Activated T-helper 1 cell treated with anti-CD3 and anti-CD28 coated beads, Interleukin-12 subunit alpha, Interleukin-12 subunit beta, Interleukin-2, Interleukin-4 antibody, amounts not matched to agents 30 ng/mL and 10 ng/mL and 1 ng/mL, durations not matched to agents 14 hours and 24 hours and 36 hours (primary cell): ENCODE measurements at places on chromosomes 12 and 14. TPM values are rescaled to one million over a fixed set of nuclear protein-coding genes. Genes with fewer than 3 reads are reported as not detected.
A peak's percentile ranks its signal among the peaks of the same experiment; 100 is the strongest.

DNA sequence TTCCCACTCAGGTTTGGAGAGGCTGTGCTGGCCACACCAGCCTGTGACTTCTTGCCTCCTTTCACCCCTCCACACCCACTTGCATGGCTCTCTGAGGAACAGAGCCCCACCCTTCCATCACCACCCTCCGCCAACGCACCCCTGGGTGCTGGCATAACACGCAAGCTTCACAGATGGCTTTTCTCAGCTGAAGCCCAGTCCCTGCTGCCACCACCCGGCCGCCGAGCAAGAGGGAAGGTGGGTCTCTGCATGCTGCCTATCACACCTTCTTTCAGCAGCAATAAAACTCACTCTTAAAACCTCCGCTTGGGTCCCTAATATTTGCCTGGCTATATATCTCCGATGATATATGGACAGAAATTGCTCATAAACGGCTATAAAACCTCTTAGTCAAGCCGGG lies 41.6 kb downstream of the SMUG1 start:
- no peak for DNase-seq
- peaks cover 29% of the 10 kb centered on the region for H3K27me3 ChIP-seq
- no peaks in the 10 kb centered on the region for H3K36me3 ChIP-seq
- no peak overlapping the region for H3K27ac ChIP-seq
- H3K4me1 ChIP-seq = no peaks in the 10 kb centered on the region

DTX1 gene
- total RNA-seq = 0.29 TPM in 2 replicates

RNF212B gene
- total RNA-seq = not detected in 2 replicates

LPAR5 gene
- 2.8 and 3.1 TPM in 2 replicates for total RNA-seq

- no peak overlapping the region for H3K27ac ChIP-seq
- no peak overlapping the region for H3K4me3 ChIP-seq
- no peaks in the 10 kb centered on the region for H3K36me3 ChIP-seq
- peaks cover 11% of the 10 kb centered on the region for H3K27me3 ChIP-seq
- no peaks in the 10 kb centered on the region for H3K4me1 ChIP-seq
- no peak for DNase-seq
Observed at GRCh38 chr14:101465795-101466448, 95.4 kb upstream of the DIO3 start.

GRCh38 chr12:90631591-90632212 lies 323.3 kb downstream of the CCER1 start:
- H3K27ac ChIP-seq = no peak overlapping the region
- no peaks in the 10 kb centered on the region for H3K36me3 ChIP-seq
- H3K27me3 ChIP-seq = no peaks in the 10 kb centered on the region
- no peak for DNase-seq
- H3K4me3 ChIP-seq = no peak overlapping the region

KRT83 gene
- not detected in 2 replicates for total RNA-seq

DNA sequence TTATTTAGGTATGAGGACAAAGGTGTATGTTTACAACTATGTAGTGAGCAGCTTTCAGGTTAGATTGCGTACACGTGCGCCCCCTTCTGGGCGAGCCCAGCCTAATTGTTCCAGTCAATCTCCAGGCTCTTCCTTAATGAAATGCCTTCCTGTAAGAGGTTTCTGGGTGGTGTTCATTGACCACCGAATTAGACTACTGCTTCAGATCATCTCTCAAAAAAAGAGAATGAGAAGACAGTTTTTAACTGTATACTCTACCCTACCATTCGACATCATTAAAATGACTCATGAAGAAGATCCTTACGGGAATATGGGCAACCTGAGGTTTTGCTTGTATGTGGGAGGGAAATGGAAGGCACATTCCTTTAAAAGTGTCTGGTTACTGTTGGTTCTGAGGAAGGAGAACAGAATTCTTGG lies 2.1 kb downstream of the LUM start:
- H3K27ac ChIP-seq = no peak overlapping the region
- H3K27me3 ChIP-seq = no peaks in the 10 kb centered on the region
- H3K4me3 ChIP-seq = no peak overlapping the region
- no peaks in the 10 kb centered on the region for H3K36me3 ChIP-seq
- DNase-seq = peak; percentile 12

RHEBL1 gene
- total RNA-seq = 8.6 and 10.7 TPM in 2 replicates

DNA sequence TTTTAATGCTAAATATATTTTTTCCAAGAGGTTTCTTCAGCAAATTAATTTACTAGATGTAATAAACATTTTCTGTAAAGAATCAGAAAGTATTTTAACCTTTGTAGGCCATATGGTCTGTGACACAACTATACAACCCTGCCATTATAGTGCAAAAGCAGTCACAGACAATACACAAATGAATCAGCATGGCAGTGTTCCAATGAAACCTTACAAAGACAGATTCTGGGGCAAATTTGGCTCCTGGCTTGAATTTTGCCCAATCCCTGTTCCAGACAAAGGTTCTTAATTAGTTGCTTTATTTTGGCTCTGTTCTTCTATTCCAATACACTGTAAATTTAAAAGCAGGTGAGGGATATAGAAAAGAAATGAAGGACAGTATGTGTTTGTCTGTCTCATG lies 352.5 kb downstream of the C12orf50 start:
- H3K36me3 ChIP-seq = no peaks in the 10 kb centered on the region
- no peaks in the 10 kb centered on the region for H3K27me3 ChIP-seq
- no peak for DNase-seq
- no peak overlapping the region for H3K4me3 ChIP-seq
- H3K4me1 ChIP-seq = no peaks in the 10 kb centered on the region
- no peak overlapping the region for H3K27ac ChIP-seq

DNA sequence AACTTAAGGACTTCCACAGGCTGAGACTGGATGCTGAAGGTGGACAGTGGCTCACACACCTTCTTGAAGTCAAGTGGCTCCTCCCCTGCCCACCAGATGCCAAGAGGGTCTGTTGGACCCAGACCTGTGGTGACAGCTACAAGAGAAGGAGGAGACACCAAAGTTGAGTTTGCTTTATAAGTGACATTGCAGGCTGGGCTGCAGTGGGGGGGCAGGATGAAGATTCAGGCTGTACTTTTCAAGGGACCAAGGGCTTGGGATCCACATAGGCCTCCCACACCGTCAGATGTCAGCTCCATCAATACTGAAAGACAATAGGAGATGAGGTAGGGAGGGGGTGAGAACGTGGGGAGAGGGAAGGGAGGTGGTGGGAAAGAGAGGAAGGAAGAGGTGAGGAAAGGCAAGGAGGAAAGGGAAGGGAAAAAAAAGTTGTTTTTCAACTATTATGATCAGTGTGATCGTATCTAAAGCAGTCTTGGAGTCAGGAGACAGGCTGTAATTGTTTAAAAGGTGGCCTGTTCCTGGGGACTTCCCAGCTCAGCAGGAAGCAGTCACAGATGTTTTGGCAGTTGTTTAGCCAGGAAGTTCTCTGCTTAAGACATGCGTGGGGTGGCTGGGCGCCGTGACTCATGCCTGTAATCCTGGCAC lies 84.1 kb upstream of the RESF1 start:
- peaks cover 30% of the 10 kb centered on the region for H3K4me1 ChIP-seq
- no peaks in the 10 kb centered on the region for H3K27me3 ChIP-seq
- peak overlapping the region; percentile 100 for H3K27ac ChIP-seq
- peak; percentile 68 for DNase-seq

CRIP2 gene
- not detected in 2 replicates for total RNA-seq

SYNE3 gene
- 42.6 and 44.1 TPM in 2 replicates for total RNA-seq

CEP170B gene
- 9.8 and 10.7 TPM in 2 replicates for total RNA-seq

- H3K36me3 ChIP-seq = peaks cover 9% of the 10 kb centered on the region
- DNase-seq = no peak
- peak overlapping the region; percentile 59 for H3K27ac ChIP-seq
- peaks cover 21% of the 10 kb centered on the region for H3K4me1 ChIP-seq
- H3K4me3 ChIP-seq = peak overlapping the region; percentile 17
- H3K27me3 ChIP-seq = no peaks in the 10 kb centered on the region
Observed at GRCh38 chr12:92218394-92219077, 72.9 kb upstream of the BTG1 start.

STYK1 gene
- 0.34 TPM in 1 of 2 replicates, not detected in the other for total RNA-seq

SERPINA9 gene
- total RNA-seq = not detected in 2 replicates

DNA sequence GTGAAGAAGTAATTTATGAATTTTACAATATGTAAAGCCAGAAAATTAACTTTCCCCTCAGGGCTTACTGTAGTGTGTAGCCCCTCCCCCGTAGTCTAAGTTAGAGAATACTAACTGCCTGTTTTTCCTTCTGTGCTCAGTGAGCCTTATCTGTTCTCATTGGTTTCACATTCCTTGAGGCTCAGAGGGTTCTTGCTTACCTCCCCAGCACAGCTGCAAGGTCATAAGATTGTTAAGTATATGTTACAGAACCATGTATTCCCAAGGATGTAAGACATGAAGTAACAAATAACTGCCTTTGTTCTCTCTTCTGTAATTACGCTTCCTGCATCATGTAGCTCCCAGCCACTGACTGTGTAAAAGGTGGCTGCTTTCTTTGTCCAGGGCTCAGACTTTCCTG lies 1351.1 kb downstream of the TMEM121 start:
- H3K36me3 ChIP-seq = no peaks in the 10 kb centered on the region
- no peak overlapping the region for H3K27ac ChIP-seq
- H3K27me3 ChIP-seq = peaks cover 15% of the 10 kb centered on the region
- no peak overlapping the region for H3K4me3 ChIP-seq

DNA sequence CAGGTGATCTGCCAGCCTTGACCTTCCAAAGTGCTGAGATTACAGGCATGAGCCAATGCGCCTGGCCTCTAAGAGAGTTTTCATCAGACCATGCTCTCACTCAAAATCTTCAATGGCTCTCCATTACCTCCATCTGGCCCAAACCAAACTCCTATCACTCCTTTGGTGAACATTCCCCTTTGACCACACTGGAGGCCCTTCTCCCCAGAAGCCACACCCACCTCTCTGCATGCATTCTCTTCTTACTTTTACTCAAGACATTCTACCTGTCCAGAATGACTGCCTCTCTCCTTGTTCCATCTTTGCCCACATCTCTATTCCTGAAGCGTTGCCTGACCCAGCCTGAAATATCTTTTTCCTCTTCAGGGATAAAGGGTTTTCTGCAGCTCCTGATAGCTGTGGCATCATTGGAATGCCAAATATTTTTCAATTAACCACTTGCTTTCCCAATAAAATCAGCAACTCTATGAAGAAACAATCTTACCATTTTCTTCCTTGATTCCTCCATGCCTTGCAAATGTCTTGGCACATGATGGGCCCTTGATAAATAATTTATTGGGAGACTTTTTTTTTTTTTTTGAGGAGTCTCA lies 15.5 kb downstream of the PLEK2 start:
- peaks cover under 1% of the 10 kb centered on the region for H3K4me1 ChIP-seq
- no peak for DNase-seq
- H3K27me3 ChIP-seq = peaks cover 14% of the 10 kb centered on the region
- H3K4me3 ChIP-seq = no peak overlapping the region
- no peak overlapping the region for H3K27ac ChIP-seq

GRCh38 chr12:10491766-10492165 lies 13.9 kb upstream of the EIF2S3B start:
- no peaks in the 10 kb centered on the region for H3K4me1 ChIP-seq
- no peak overlapping the region for H3K4me3 ChIP-seq
- H3K27me3 ChIP-seq = peaks cover 10% of the 10 kb centered on the region

- no peak overlapping the region for H3K4me3 ChIP-seq
- H3K36me3 ChIP-seq = peaks cover 4% of the 10 kb centered on the region
- no peaks in the 10 kb centered on the region for H3K27me3 ChIP-seq
- H3K4me1 ChIP-seq = peaks cover 21% of the 10 kb centered on the region
Observed at GRCh38 chr12:92385296-92385695, 239.7 kb upstream of the BTG1 start.

DNA sequence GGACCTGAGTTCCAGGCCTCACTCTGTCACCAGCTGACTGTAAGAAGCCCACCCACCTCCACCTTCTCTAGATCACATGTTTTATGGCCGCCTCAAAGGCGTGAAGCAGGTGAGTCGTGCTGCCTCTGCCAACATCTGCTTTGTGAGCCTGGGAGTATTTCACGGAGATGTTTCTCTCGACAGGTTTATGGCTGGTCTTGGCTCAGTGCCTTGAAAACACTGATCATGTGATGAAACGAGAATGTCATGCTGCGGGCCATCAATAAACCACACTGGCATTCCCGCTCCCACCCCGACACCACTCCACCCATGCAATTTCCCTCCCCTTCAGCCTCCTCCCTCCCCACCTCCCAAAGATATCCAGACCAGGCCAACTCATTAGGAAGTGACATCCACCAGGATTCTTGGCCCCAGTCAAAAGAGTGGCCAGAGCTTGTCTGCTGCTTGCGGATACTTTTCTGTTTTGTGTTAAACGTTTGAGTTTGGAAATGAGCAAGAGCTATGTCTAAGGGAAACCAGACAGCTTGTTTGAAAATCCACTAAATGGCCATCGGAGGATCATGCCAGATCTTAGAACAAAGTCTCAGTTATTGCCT lies 53.8 kb upstream of the NTF3 start:
- no peak overlapping the region for H3K27ac ChIP-seq
- H3K36me3 ChIP-seq = no peaks in the 10 kb centered on the region
- peaks cover 1% of the 10 kb centered on the region for H3K27me3 ChIP-seq
- no peak for DNase-seq
- no peaks in the 10 kb centered on the region for H3K4me1 ChIP-seq

DCN gene
- not detected in 2 replicates for total RNA-seq

LUM gene
- not detected in 2 replicates for total RNA-seq

PRKAG1 gene
- total RNA-seq = 85.0 and 85.1 TPM in 2 replicates

DNA sequence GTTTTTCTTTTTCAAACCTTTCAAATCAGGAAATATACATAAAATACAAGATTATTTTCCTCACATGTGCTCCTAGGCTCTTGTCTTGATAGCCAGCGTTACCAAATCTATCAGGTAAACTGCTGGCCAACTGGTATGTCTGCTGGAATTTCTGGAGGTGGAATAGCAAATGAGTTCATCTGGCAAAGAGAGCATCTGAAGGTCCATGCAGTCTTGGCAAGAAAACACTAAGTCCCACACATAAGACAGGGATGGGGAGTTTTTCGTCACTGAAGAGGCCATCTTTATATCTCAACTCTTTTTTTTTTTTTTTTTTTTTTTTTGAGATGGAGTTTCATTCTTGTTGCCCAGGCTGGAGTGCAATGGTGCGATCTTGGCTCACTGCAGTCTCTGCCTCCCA lies 60.1 kb downstream of the DERA start:
- H3K36me3 ChIP-seq = no peaks in the 10 kb centered on the region
- H3K4me3 ChIP-seq = no peak overlapping the region
- no peaks in the 10 kb centered on the region for H3K4me1 ChIP-seq
- no peak for DNase-seq

ADCY6 gene
- 0.32 and 0.78 TPM in 2 replicates for total RNA-seq

LRP1 gene
- total RNA-seq = 0.26 and 0.73 TPM in 2 replicates

INHBC gene
- total RNA-seq = 0.15 TPM in 1 of 2 replicates, not detected in the other

DNA sequence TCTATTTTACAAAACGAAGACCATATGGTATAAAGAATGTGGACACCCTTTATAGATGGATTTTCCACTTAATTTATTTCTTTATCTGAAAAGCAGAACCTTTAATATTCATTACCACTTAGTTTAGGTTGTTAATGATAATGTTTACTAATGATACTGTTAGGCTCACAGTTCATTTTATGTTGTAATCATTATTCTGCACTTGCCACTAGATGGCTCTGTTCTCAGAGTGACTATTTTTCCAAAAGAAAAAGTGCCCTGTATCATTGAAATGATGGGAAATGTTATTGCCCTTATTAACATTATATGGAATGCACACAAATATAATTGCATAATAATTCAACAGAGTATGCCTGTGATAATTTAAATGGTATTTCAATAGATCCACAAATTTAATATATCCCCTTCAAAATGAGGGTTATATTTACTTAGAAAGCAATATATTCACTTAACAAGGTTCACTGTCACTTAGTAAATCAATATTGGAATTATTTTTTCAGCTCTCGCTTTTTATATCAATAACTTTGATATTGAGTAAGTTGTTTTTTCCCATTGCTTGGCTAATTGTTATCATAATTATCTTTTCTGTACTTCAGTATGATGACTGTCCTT lies 95.7 kb downstream of the PDE3A start:
- H3K27ac ChIP-seq = no peak overlapping the region
- no peak overlapping the region for H3K4me3 ChIP-seq
- no peak for DNase-seq
- no peaks in the 10 kb centered on the region for H3K36me3 ChIP-seq
- H3K27me3 ChIP-seq = no peaks in the 10 kb centered on the region

PLEKHD1 gene
- 0.07 TPM in 1 of 2 replicates, not detected in the other for total RNA-seq

KRT73 gene
- total RNA-seq = not detected in 2 replicates

CHGA gene
- not detected in 2 replicates for total RNA-seq

RFX4 gene
- total RNA-seq = not detected in 2 replicates
